CD4-positive, alpha-beta T cell treated with Interleukin-15 for 1 hour (primary cell): ENCODE measurements at places on chromosomes 12 and 14.

DNA sequence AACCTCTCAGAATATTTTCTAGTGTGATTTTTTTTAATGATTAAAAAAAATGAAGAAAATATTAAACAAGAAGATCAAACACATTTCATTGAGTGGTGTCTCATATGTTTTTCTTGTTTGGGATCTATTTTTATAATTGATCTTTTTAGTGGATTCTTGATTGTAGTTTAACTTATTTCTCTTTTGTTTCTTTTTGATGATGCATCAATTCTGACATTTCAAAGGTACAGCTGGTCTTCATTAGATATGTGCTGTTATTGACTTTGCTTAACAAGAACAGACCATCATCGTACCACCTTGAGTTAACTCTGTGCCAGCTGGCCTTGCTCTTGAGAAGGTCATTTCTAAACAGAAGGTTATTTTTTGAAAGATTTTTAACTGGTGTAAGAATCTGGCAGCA lies 45.8 kb upstream of the FGD4 start:
- DNase-seq: no peak

- DNase-seq: no peak
These were observed 61.0 kb upstream of the PPFIA2 start for GRCh38 chr12:81819991-81820633.

- peak; percentile 60 for DNase-seq
These were observed 37.5 kb upstream of the CORO1C start for GRCh38 chr12:108768591-108769500.

GRCh38 chr12:26196421-26196716 lies 996 bp downstream of the SSPN start:
- DNase-seq: no peak

- DNase-seq: no peak
These were observed 3.1 kb upstream of the TPH2 start for GRCh38 chr12:71935594-71935993.

- no peak for DNase-seq
These were observed 737.8 kb downstream of the RERGL start for GRCh38 chr12:17352164-17352563.

- peak; percentile 80 for DNase-seq
These were observed at the start of gene EVL for GRCh38 chr14:100065111-100065871. EVL (plus strand) TSS chr14:100065422; CDS start chr14:100065501, 79 bp downstream.

- DNase-seq: no peak
These were observed 362 bp upstream of the TSFM start for GRCh38 chr12:57782243-57782607.

GRCh38 chr14:99192830-99193229 lies 79.2 kb downstream of the BCL11B start:
- peak; percentile 18 for DNase-seq

DNA sequence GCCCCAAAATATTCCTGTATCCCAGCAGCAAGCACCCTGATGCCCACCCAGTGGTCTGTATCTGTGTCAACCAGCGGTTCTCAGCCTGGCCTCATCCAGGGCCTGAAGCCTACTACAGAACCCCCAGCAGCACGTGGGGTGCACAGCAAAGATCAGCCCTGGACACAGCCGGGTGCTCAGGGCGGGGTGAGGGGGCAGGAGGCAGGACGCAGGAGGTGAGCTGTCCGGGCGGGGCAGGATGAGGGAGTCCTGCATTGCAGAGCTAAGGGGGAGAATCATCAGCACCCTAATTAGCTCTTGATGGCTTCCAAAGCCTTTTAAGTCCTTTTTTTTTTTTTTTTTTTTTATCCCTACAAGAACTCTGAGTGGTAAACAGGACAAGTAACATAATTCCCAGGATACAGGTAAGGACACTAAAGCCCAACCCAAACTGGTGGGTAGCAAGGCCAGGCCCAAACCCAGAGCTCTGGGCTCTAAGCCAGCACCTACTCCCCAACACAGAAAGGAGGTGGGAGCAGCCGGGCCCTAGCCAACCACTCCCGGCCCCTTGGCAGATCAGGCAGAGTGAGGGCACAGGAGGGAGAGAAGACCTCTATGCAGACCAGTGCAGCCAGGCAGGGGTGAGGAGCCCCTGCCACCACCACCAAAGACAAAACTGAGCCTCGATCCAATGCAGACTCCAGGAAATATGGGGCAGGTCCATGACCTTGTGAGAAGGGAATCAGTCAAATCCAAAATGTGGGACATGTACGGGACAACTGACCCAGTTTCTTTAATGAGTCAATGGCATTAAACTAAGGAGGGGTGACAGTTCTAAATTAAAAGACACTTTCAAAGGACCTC lies 32.3 kb upstream of the EIF5 start:
- DNase-seq: no peak

GRCh38 chr12:119573086-119573485 lies 20.5 kb upstream of the TMEM233 start:
- no peak for DNase-seq

DNA sequence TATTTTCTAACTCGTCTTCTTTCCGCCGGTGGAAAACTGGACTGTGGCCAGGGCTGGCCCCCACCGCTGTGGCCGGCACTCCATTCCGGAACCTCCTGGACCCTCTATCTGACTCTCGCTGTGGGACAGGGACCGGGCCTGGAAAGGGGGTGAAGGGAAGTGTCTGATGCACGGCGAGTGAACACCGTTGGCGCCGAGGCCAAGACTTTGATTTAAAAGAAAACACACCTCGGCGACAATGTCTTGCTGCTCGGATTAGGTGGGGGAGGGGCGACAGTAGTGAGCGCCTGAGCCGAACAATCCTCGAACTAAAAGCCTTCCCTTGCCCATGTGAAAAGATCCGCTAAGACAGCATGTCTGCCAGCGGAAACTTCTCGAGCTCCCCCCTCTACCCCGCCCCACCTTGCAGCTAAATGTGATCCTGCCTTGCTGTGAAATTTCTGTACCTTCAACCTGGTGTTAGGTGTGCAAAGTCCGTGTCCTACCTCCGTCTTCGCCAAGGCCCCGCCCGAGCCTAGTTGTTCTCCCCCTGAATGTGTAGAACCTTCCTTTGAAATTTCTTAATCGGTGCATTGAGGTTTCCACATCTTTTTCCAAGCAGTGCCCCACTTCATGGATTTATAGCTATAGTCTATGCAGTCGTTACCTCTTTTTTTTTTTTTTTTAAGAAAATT lies 862 bp upstream of the HOTAIR start:
- DNase-seq: no peak

GRCh38 chr12:116194935-116195431 lies 82.5 kb downstream of the MED13L start:
- DNase-seq: peak; percentile 71

- no peak for DNase-seq
These were observed 78.4 kb upstream of the NUDT4 start for GRCh38 chr12:93299262-93299846.

DNA sequence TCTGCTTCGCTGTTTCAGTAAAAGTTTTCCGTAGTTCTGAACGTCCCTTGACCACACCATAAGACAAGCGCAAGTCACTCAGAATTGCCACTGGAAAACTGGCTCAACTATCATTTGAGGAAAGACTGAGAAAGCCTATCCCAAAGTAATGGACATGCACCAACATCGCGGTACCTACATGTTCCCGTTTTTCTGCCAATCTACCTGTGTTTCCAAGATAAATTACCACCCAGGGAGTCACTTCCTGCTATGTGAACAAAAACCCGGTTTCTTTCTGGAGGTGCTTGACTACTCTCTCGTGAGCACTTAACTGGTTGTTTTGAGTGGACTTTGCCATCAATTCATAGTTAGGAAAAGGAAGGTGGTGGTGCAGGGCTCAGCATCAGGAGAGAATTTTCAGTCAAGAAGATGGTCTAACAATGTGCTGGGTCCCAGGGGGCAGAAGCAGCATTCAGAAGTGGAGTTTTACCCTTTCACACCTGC lies 1.4 kb downstream of the EGLN3 start:
- DNase-seq: no peak

DNA sequence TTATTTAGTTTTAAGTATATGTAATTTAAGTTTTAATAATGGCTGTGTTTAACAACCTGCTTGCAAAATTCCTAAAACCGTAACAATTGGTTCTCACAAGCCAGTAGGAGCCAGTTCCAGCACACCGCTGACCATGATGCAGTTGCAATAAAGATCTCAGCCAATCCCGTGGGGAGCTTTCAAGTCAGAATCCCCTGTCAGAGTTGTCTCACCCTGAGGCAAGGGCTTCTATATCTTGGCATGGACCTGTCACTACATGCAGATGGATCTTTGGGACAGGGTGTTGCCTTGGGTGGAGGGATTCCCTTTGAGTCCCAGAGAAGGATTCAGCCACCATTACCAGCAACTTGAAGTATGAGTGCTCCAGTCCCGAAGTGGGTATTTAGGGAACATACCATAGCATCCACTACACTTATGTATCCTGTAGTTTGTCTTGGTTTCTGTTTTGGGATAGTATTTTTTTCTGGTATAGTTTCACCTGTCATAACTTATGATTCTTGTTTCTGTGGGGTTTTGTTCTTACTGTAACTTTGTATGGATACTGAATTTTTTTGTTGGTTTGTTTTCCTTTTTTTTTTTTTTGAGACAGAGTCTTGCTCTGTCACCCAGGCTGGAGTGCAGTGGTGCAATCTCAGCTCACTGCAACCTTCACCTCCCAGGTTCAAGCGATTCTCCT lies 30.1 kb upstream of the LIMA1 start:
- DNase-seq: no peak

- no peak for DNase-seq
These were observed 24.7 kb downstream of the TMEM63C start for GRCh38 chr14:77206261-77206824.

DNA sequence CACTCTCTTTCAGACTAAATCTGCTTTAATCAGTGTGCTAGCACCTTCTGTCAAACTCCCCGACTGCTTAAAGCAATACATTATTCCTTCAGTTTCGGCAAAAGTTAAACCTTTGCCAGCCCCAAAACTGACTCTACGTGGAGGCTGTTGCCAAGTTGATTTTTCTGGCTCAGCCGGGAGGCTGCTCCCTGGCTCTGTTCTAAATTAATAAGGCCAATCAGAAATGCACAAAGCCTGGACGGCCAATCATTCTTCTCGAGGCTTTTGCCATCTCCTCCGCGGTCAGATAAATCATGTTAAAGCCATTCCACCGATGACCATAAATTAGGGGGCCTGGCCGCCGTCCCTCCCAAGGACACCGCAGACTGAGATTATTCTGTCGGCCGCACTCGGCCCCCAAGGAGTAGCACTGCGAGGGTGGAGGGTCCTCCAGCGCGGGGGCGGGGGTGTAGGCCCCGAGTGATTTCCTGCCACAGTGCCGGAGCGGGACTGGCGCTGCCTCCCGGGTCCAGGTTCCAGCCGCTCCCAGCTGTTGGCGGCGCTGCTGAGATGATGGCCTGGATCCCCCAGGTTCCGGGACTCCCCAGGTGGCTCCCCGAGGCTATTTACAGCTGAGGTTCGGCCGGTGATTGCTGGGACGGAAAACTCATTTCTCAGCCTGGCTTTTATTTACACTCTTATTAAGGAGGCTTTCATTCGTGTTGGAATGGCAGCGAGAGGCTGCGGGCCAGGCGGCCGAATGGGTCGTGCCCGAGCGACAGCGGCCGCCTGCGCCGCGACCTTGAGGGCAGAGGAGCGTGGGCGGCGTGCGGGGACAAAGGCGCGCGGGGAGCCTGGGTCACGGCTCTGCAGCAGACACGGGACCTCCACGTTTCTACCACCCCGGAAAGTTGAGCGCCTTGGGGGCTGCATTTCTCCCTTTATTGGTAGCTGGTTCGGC lies 165.1 kb downstream of the MON2 start:
- DNase-seq: no peak

DNA sequence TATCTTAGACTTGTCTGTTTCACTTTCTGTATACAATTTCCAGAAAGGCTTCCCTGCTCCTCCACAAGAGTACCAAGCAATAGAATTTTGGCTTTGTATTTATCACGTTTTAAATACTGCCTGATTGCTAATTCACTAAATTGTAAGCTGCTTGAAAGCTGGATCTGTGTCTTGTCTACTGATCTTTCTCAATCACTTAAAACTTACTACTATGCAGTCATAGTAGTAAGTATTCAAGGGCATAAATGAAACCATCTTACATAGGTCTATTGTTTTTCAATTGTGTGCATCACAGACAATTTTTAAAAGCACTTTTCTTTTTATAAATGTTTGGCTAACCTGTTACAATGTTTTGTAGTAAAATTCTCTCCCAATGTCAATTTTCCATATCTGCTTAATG lies 1.2 kb upstream of the GLIPR1L2 start:
- DNase-seq: no peak

DNA sequence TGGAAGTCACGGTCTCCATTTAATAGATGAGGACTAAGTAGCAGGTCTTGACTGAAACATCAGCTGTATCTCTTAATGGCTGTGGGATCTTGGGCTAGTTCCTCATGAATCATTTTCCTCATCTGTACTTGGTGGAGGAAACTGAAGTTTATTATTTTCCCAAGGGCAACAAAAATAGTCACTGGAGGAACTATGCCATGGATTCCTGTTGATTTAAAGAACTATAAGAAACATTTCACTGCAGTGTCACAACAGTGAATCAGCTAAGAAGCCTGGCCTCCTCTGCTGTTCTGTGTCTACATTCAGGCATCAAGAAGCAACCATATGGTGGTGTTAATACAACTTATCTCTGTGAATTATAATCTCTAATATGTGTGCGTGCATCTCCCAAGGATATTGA lies 200.5 kb downstream of the STXBP6 start:
- no peak for DNase-seq

GRCh38 chr14:31440280-31440679 lies 17.0 kb downstream of the DTD2 start:
- DNase-seq: no peak

- no peak for DNase-seq
These were observed 281.5 kb downstream of the TMEM117 start for GRCh38 chr12:44117337-44117736.

DNA sequence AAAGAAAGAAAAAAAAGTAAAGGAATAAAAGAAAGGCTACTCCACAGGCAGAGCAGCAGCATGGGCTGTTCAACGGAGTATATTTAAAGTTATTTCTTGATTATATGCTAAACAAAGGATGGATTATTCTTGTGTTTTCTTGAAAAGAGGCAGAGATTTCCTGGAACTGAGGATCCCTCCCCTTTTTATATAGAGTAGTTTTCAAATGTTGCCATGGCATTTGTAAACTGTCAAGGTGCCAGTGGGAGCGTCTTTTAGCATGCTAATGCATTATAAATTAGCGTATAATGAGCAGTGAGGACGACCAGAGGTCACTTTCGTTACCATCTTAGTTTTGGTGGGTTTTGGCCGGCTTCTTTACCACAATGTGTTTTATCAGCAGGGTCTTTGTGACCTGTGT lies 383.0 kb downstream of the PCNX1 start:
- DNase-seq: no peak

DNA sequence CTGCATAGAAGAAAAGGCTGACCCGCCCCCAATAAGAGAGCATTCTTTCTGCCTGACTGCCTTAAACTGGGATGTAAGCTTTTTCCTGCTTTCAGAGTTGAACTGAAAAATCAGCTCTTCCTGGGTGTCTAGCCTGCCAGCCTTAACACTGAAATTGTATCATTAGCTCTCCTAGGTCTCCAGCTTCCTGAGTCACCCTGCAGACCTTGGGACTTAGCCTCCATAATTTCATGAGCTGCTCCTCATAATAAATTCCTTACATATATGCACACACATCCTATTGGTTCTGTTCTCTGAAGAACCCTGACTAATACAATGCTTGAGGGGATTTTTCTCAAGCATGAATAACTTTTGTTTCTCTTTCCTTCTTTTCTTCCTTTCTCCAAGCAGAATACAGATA lies 76.4 kb upstream of the FAR2 start:
- no peak for DNase-seq
